ENCODE measurements at places on chromosomes 12 and 14.

DNA sequence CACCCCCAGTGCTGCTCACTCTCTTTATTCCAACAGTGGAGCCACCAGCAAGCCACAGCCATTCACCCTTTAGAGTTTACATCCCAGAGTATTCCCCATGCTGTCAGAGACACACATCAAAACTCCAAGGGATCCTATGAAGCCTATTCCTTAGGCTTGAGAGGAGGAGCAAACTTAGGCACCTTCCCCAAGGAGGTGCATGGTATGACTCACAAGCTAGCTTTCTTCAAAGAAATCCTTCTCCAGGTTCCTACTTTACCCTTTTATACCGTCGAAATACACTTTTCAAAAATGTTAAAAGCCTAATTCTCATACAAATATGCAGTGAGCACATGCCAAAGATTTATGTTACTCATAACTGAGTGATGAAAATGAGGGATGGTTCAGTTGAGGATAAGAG is 175.4 kb downstream of the ETNK1 start:
- no peak for DNase-seq

DNA sequence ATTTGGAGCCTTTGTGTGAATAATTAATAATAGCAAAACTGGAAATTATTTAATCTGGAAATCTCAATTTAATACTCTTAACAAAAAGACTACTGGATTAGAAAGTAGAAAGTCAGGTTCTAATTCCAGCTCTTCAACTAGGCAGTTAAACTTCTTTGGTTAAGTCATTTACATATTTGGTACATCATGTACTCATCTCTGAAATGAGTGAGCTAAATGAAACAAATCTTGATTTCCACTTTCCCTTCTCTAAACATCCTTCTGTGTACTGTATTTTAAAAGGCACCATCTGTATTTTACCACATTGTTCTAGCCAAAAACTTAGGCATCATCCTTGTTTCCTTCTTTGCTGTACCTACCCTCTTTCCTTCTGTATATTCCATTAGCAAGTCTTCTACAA is 26.9 kb downstream of the CRADD start:
- no peak for DNase-seq

DNA sequence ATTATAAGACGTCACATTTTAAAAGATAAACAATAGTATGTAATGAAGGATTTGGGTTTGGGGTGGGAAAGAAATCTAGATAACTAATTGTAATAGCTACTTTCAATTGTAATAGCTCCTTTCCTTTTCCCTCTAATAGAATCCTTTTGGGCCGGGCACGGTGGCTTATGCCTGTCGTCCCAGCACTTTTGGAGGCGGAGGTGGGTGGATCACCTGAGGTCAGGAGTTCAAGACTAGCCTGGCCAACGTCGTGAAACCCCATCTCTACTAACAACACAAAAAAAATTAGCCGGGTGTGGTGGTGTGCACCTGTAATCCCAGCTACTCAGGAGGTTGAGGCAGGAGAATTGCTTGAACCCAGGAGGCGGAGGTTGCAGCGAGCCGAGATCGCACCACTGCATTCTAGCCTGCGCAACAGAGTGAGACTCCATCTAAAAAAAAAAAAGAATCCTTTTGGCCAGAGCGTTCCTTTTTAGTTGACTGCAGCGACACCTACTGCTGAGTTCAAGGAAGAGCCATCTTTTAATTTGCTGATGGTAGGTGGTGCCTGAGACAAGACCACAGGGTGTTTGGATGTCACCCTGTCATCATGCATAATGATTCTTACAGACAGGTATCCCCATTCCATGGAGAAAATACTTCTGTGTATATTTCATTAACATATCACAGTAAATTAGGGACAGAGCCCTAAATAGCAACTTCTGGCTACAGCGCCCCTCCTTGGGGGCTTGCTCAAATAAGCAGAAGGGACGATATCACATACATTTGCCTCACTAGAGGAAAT is 79.5 kb downstream of the ARMH4 start:
- DNase-seq, result no peak

DNA sequence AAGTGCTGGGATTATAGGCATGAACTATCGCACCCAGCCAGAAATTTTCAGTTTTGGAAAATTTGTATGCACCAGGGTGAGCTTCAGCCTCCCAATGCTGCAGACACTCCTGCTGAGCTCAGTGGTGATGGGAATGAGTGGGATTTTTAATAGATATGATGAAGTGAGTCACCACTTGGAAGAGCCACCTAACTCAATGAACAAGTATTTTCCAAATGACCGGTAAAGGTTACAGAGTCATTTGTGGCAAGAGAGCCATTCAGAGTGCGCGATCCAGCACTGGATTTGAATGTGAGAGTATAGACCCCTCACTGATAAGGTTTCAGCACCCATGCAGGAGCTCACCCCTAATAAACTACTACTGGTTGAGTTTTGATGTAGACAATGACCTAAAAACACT is 100.7 kb downstream of the PPP2R5C start:
- no peak for DNase-seq

DNA sequence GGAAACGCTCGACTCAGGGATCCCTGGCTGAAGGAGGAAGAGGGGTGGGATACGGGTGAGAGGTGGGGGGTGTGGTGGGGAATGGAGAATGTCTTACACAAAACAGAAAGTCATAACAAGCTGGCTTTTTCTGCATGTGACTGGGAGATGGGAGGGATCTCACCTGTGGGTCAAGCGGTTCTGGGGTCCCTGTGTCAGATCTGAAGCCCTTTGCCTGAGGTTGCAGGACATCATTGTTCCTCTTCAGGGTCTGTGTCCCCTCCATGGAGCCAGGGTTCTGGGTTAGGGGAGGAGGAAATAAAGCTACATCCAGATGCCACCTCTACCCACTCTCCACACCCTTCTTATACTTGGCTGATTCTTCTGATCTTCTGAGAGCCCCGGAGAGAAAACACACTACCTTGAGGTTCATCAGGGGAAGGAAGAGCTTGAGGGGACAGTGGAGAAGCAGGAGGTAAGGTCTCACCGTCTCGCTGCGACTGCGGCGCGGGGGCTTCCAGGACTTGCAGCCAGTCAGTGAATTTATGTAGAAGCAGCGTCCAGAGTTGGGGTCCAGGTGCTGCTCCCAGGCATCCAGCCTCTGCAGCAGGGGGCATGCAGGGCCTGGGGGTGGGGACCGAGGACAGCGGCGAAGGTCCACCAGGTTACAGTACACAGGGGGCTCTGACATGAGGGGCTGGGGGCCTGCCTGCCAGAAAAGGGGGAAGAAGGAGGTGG is 2.5 kb downstream of the ARHGAP9 start:
- no peak for DNase-seq

GRCh38 chr12:10756194-10756593 is 33.1 kb upstream of the YBX3 start:
- DNase-seq, result no peak

DNA sequence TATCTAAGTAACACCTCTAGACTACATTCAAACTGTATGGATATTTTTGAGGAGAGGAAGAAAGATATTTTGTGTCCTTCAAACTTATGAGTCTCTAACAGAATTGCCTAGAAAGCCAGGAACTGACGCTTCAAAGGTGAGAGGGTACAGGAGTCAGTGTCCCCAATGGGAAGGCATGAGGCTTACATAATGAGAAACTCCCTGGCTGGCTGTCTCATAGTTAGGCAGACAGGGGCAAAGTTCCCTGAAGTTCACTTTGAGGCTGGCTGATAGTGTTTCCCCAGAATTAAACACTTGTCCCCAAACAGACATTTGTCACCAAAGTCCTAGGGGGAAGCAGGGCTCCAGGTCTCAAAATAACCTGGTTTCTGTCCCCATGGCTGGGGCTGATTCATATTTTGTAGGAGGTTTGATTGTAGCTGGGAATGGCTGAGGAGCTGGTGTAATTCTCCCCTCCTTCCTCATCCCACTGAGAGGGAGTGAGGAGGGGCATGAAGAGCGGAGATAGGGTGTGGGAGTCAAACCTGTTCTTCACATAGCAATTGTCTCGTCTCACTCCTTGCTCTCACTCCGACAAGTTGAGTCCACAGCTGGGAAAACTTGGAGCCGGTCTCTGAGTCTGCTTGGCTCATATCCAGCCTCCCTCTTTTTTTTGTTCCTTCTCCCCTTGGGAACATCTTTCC is 56.4 kb upstream of the CISTR start:
- DNase-seq, result no peak

DNA sequence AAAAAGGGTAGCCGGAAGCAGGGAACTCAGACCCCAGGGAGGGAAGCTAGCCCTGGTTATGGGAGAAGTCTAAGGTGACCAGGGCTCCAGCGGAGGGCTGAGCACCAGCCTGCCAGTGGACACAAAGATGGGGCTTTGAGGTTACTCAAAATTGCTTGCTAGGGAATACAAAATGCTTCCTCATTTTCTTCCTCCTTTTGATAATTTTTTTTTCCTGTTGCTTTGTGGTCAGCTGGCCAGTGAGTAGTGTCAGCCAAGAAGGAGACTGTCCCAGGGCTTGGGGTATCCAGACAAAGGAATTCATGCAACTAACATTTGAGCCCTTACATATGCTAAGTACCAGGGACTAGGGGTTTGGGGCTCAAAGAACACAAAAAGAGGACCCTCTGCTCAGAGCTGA is 206.2 kb downstream of the PPM1H start:
- DNase-seq, result no peak

DNA sequence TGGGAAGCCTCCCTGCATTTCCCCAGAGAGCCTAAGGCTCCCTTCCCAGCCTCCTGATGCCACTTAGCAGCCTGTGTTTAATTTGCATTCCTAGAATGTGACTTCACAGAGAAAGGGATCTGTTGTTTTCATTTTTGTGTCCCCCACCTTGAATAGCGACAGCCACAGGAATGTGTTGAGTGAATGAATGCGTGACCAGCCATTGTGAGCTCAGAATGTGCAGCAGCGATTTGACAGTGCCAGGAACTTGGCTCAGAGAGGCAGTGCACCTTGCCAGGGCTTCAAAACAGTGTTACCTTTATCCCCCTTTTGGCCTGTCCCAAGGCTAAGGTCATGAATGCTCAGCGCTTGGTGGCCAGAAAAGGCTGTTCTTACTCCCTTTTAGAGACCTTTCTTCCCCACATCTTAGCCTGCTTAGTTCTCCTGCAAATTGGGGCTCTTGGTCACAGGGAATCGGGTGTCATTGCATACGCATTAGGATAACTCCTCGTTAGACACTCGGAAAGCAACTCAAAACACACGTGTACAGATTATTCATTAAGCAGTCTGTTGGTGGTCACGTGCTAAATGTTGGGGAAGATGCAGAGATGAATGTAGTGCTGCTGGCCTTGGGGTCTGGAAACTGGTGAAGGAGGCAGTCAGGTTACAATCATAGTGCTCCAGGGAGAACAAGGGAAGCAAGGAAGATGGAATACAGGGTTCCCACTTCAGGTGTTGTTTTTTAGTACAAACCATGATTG is 9.8 kb downstream of the NTF3 start:
- DNase-seq, result no peak

GRCh38 chr12:76863837-76864236 is 15.0 kb downstream of the CSRP2 start:
- DNase-seq, result no peak

DNA sequence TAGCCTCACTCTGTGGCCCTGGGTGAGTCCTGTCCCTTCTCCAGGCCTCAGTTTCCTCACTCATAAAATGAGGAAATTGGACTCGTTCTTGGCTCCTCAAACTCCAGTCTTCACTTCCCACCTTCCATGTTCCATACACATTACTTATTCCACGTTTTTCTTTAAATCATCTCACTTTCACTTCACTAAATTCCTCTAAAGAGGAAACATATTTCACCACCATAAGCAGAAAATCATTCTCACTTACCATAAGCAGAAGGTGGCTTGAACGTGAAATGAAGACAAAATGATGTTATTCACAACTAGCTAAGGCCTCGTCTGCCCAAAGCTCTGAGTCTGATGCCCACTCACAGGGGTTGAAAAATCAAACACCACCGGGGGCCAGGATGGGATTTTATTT is 278.3 kb downstream of the ADGRD1 start:
- no peak for DNase-seq

- DNase-seq, result no peak
These were observed 43.0 kb downstream of the SMOC1 start for GRCh38 chr14:69922198-69922597.

- no peak for DNase-seq
These were observed 488.9 kb downstream of the MDGA2 start for GRCh38 chr14:47186486-47186885.

- no peak for DNase-seq
These were observed 97.5 kb downstream of the LRRC74A start for GRCh38 chr14:76923431-76924370.

DNA sequence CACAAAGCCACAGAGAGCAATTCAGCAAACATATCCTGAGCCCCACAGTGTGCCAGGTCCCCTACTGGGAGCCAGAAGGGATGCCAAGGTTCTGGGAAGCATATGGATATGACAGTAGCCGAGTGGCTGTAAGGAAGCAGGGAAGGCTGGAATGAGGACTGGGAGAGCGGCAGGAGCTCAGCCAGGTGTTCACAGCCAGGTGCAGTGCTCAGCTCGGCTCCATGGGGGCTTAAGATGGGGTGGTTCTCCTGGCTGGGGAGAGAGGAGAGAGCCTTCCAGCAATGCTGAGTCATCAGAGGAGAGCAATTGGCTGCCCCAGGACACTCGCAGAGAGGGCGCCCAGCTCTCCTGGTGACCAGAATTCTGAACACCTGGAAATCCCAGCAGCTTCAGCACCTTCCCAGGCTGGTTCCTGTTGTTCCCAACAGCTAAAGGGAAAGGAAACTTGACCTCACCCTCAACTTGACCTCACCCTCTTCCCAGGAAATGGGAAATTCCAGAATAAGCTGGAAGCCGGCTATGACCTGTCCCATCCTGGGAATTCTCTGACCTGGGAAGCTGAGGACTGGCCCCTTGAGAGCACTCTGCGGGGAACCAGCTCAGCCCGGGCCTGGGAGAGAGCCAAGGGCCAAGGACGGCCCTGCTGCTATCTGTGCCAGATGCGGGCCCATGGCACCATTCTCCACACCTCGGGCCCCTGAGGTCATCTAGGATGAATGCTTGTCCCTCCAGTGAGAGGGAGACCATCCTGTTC is 34.6 kb downstream of the SLC6A12 start:
- no peak for DNase-seq

DNA sequence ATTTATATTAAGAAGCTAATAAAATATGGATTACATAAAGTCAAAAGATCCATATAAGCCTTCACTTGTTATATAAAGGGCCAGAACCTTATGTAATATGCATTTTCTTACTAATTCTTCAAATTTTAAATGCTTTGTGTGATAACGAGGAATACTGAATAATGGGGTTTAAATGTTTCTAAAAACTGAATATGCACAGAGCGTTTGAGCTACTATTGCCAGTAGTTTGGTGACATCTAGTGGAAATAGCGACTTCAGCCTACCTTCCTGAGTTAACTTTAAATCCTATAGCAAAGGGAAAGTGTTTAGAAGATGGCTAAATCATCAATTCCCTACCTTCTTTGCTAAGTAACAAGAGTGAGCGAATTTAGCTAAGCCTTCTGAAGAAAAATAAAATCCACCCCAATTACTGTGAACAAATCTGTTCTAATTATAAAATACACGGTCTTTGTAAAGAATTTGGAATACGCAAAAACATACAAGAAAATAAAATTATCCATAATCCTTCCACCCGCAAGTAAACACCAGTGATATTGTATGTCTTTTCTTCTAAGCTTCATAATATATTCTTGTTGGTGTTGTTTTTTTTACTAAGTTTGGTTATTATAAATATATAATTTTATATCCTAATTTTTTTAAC is 115.5 kb upstream of the G2E3 start:
- DNase-seq, result no peak
